AG09319 (cell line): ENCODE measurements at places on chromosomes 6 and 20.

DNA sequence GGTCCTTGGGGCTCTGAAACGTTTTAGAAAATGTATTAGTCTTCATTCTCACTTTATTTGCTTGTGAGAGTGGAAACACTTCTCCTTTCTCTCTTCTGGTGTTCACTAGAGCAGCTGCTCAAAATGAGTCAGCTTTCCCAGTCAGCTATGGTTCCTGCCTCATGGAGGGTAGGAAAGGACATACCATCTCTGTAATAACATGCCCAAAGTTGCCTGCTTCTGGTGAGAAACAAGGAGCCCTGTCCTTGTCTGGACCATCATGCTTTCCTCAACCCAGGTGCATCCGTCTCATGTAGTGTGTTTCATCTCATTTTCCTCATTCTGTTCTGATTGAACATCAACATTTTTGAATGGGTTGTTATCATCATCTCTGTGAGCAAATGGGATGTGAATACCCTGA lies 17.1 kb upstream of the TINAG start:
- no peak for DNase-seq

DNA sequence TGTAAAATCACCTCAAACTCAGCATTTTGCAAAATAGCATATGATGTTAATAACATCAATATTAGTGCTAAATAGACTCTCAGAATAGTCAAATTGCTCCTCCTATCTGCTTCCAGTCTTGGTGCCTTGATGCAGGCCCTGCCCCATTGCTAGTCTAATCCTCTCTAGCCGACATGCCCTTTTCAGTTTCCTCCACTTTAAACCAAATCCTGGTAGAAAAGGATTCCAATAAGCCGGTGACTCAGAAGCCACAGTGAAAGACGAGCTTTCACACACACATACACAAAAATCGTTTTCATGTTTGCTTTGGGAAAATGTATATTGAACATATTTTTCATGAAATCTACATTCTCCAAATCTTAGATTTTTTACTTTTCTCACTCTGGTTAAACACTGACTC lies 203.1 kb downstream of the LMBRD1 start:
- DNase-seq: no peak

DNA sequence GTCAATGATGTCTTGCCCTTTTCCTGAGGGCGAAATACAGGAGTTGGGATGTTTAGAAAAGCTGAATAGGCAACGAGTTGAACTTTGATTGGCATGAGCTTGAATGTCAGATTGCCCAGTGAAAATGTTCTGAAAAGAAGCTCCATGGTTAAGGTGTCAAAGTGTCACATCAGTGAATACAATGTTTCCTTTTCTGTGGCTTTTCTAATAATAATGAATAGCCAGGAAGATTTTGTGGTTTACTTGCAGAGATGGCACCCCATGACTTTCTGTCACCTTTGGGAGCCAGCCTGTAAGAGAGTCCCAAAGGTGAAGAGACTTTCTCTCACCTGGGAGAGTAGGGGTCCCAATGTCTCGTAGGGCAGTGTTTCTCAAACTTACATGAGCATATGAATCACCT lies 119.2 kb downstream of the KCNQ5 start:
- no peak for DNase-seq

DNA sequence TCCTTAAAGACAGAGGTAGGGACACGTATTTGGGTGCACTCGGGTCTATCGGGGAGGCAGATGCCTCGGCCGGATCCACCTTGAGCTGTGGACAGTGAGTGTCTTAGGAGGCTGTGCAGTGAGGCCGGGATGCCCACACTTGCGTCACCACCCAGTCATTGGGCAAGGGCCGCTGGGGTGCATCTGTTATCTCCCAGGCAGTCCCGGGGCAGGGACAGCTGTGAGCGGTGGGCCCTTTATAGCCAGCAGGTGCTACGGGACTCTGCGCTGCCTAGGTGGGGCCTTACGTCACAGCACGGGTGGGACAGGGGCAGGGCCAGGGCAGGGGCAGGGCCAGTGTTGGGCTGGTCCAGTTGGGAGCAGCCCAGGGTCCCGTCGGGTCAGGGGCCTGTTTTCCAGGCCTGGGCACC lies 689 bp upstream of the COL20A1 start:
- DNase-seq: no peak
